ENCODE measurements at places on chromosomes 2 and 18.

DNA sequence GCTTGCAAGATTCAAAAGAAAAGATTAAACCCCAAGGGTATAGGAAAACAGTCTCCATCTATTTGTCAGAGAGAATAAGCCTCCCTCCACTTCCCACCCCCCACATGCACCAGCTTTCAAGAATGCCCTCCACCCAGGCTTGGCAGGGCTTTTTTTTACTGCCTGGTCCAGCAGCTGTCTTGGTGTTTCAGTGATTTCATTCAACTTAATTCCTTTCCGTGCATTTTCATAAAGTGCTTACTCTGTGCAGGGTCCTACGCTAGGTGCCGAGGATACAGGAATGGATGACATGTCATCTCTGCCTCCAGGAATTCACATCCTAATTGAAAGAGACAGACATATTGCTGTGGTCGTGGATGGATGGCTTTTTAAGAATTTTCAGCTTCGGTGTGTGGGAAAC is 117.9 kb downstream of the LRATD1 start:
- no peak for DNase-seq

GRCh38 chr18:76402026-76402990 is 92.7 kb downstream of the ZNF516 start:
- DNase-seq, result no peak

- no peak for DNase-seq
Measured at GRCh38 chr2:133952420-133952819, 301.5 kb upstream of the MGAT5 start.

DNA sequence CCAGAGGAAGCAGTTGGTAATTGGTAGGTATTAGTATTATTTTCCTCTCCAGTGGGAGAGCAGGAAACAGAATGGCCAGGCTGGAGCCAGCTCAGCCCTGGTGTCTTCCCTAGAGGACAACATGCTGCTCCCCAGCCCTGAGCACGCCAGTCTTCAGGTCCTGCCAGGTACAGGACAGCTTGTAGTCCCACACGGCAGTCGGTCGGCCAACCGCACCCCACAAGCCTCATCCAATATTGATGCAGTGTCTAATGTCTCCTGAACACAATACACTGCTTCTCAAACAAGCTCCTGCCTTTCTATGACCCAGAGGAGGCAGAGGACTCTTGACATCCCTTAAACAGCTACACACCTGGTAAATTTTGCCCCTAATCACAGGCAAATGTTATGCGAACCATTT is 71.0 kb upstream of the PPP1CB start:
- DNase-seq, result no peak

DNA sequence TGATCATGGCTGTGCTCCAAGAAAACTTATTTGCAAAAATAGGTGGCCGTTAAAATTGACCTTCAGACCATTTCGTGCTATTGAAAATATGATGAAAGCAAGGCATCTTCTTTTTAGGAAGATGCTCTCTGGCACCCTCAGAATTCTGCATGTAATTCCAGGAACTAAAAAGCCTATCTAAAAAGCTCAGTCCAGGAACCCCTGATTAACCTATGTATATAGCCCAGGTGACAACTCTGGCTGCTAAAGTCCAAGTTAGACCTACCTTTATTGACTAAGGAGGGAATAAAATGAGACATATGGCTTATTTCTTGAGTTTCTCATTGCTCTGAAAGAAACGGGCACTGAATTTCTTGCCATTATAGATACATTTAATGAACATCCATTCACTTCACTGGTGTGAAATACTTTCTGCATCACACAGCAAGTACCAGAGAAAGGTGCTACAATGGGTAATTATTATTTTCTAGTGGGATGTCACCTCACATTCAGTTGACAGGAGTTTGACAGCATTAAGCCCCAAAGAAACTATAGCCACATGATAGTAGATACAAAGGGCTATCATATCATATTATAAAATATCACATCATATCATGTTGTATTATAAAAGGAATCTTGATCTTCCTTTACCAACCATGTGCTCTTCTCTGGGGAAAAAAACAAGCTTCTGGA is 83.8 kb downstream of the EPHA4 start:
- no peak for DNase-seq

DNA sequence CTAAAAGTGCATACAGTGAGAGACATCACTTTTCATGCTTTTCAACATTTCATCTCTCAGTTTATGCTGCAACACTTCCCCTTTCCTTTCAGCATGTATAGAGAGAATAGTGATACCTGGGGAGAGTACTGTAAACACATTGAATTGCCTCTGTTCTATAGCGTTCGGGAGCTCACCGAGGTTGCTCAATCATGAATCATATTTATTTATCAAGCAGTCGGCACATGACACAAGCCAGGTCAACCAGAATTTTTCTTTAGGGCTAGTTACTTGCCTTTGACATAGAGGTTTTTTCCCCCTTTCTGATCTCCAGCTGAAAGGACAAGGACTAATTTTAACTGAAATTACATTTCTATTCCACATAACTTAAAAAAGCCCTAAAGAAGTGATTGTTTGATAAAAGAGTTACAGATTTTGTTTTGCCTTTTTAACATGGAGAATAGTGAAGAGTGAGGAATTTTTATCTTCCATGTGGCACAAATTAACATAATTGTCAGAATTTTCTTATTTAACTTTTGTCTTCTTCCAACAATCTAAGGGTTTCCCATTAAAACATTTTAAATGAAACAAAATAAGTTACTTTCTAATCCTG is 690.9 kb upstream of the TMEFF2 start:
- DNase-seq, result no peak

Measured in fibroblast of skin of back (primary cell).